CD4-positive, CD25-positive, alpha-beta regulatory T cell (primary cell): ENCODE measurements at places on chromosomes 3 and 15. TPM values are rescaled to one million over a fixed set of nuclear protein-coding genes. Genes with fewer than 3 reads are reported as not detected.

DNA sequence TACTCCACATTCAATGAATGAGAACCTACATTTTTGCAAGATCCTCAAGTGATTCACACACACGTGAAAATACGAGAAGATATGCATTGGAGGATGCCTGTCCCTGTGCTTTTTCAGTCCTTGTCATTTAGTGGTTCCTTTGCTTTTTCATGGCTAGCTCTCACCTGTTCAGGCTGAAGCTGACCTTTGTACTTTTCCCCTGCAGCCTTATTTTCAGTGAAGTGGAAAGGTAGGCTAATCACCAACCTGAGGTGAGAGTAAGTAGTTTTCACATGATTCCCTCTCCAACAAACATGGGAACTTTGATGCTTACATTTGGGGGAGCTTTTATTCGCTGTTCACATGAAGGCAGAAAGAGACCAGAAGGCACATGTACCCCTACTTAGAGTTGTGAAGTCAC is 8.3 kb downstream of the ITPR1 start:
- H3K4me3 ChIP-seq, result no peak overlapping the region
- H3K36me3 ChIP-seq, result peaks cover 10% of the 10 kb centered on the region
- peaks cover 20% of the 10 kb centered on the region for H3K4me1 ChIP-seq
- no peak for DNase-seq
- no peaks in the 10 kb centered on the region for H3K27me3 ChIP-seq

DNA sequence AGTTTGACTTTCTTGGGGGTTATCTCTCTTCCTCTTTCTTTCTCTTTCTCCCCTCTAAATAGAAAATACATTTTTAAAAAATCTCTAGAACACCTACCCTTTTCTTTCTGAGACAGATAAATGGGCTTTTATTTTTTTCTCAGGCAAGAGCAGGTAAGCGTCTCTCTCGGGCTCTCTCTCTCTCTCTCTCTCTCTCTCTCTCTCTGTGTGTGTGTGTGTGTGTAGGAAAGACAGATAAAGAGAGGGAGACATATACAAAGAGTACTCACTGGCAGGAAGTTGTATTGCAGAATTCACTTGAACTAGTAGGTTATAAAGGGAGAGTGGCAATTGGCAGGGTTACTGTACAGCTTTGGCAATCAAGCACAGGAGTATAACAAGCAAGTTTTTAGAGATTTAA is 118.1 kb upstream of the LSAMP start:
- H3K4me1 ChIP-seq, result no peaks in the 10 kb centered on the region
- H3K27me3 ChIP-seq, result no peaks in the 10 kb centered on the region
- no peaks in the 10 kb centered on the region for H3K36me3 ChIP-seq

DNA sequence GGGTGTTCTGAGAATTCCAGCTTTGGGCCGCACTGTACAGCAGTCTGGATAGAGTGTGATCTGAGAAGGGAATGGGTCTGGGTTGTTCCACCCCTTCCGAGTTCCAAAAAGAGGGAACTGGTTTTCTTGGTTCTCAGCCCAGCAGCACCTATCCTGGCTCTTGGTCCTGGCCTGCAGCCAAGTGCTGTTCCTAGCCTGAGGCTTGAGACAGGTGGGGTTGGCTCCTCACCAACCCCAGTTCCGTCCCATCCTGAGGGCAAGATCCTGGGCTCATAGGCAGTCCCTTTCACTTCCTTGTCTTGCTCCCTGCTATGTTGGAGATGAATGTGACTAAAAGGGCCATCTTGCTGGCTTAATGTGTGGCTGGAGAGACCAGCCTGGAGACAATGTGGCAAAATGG is 15.2 kb downstream of the IVD start:
- peaks cover 8% of the 10 kb centered on the region for H3K36me3 ChIP-seq
- H3K4me3 ChIP-seq, result no peak overlapping the region

- peaks cover 25% of the 10 kb centered on the region for H3K4me1 ChIP-seq
- no peak overlapping the region for H3K4me3 ChIP-seq
- no peaks in the 10 kb centered on the region for H3K27me3 ChIP-seq
- H3K27ac ChIP-seq, result no peak overlapping the region
Observed at GRCh38 chr3:194500198-194500597, 13.4 kb upstream of the ATP13A3 start.

GRCh38 chr3:58307639-58308215 is 1.4 kb downstream of the HTD2 start:
- H3K27me3 ChIP-seq, result no peaks in the 10 kb centered on the region
- peak; percentile 81 for DNase-seq
- peaks cover 14% of the 10 kb centered on the region for H3K36me3 ChIP-seq
- H3K4me3 ChIP-seq, result peak overlapping the region; percentile 96
- H3K27ac ChIP-seq, result peak overlapping the region; percentile 97
- H3K4me1 ChIP-seq, result peaks cover 29% of the 10 kb centered on the region

GRCh38 chr15:24956111-24956838 is 1.5 kb downstream of the SNRPN start:
- no peaks in the 10 kb centered on the region for H3K27me3 ChIP-seq
- peak overlapping the region; percentile 97 for H3K4me3 ChIP-seq
- peak overlapping the region; percentile 81 for H3K27ac ChIP-seq
- H3K36me3 ChIP-seq, result no peaks in the 10 kb centered on the region
- H3K4me1 ChIP-seq, result peaks cover 5% of the 10 kb centered on the region

FGD5 gene
- 0.79 TPM for total RNA-seq

DNA sequence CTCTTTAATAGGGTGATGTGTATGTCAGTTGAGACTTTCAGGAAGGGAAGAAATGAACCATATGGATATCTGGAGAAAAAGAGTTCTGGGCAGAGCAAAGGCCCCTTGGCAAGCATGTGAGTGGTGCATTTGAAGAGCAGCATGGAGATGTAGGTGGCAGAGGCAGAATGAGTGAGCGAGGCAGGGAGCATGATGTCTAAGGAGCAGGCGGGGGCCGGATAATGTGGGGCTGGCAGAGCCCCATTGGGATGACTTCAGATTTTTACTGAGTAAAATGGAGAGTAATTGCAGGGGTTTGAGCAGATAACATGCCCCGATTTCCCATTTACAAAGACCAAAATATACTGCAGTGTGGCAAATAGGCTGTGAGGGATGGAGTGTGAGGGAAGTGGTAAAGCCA is 52.9 kb upstream of the PLCL2 start:
- no peak overlapping the region for H3K27ac ChIP-seq
- no peak overlapping the region for H3K4me3 ChIP-seq
- no peaks in the 10 kb centered on the region for H3K36me3 ChIP-seq
- H3K4me1 ChIP-seq, result no peaks in the 10 kb centered on the region

GRCh38 chr3:139537361-139537760 is 2.2 kb downstream of the RBP1 start:
- H3K4me1 ChIP-seq, result peaks cover 3% of the 10 kb centered on the region
- DNase-seq, result no peak
- H3K36me3 ChIP-seq, result no peaks in the 10 kb centered on the region
- H3K27me3 ChIP-seq, result peaks cover 7% of the 10 kb centered on the region
- H3K4me3 ChIP-seq, result no peak overlapping the region
